ENCODE measurements at places on chromosomes 2 and 18.
A peak's percentile ranks its signal among the peaks of the same experiment; 100 is the strongest.

DNA sequence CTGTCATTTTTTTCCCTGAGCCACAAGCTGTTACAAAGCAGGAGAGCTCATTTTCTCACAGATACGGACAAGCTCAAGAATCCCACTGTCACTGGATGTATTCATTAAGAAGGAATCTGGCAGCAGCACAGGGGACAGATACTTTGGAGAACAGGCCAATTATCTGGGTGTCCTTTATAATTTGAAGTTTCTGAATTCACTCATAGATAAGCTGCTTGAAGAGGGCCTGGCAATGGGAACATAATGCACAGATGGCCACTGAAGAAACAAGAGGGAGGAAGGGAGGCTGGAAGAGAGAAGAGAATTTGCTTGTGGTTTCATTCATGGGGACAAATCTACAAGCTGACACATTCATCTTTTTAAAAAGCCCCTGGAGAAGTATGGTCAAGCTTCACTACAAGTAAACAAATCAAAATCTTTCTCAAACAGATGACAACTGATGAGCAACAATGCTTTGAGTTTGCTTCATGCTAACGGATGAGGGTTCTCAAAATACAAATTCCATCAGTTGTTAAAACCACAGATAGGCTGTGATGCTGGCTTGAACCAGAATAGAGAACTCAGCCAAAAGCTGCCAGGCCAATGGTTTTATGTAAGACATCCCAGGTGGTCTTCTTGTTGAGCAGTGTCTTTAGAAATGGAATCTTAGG is 11.9 kb downstream of the BCL2 start:
- DNase-seq = no peak

DNA sequence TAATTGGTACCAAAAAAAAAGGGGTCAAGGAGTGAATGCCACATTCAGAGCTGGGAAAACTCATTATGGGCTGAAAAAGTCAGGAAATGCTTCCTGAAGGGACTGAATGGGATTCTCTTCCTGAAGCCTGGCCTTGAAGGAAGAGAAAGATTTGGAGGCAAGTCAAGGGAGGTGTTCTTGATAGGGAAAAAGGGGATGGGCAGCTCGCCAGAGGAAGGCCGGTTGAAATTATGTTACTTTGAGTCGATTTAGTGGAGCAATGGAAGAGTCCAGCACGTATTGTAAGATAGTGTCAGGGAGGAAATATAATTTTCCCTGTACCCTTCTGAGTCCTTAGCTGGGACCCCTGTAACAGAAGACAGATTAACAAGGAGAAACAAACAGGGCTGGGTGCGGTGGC is 115.3 kb upstream of the STPG4 start:
- DNase-seq = no peak

DNA sequence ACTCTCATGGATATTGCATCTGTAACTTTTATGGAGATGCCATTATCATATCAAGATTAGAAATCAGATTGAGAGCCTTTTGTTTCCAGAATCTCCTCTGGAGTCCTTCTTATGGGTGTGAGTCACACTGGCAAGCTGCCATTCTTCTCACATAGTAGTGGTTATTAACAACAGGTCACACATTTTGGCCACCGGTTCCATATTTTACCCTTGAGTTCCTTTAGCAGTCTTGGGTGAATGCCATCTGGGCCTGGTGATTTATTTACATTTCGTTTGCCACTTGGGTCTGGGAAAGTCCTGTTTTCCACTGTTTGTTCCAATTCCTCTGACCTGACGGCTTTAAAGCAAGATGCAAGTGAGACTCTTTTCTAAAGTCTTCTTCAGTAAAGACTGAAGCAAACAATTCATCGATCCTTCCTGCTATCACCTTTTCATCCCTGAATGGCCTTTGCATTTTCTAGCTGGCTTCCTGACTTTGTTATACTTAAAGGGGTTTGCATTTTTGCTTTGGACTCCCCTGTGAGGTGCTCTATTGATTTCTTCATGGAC is 80.5 kb upstream of the CAVIN2 start:
- DNase-seq = no peak

GRCh38 chr2:44598330-44599119 is 236.8 kb downstream of the CAMKMT start:
- DNase-seq = no peak

- no peak for DNase-seq
Observed at GRCh38 chr2:198282061-198282460, 477.7 kb downstream of the PLCL1 start.

- DNase-seq = no peak
Observed at GRCh38 chr2:181459621-181460021, 2.4 kb downstream of the ITGA4 start.

DNA sequence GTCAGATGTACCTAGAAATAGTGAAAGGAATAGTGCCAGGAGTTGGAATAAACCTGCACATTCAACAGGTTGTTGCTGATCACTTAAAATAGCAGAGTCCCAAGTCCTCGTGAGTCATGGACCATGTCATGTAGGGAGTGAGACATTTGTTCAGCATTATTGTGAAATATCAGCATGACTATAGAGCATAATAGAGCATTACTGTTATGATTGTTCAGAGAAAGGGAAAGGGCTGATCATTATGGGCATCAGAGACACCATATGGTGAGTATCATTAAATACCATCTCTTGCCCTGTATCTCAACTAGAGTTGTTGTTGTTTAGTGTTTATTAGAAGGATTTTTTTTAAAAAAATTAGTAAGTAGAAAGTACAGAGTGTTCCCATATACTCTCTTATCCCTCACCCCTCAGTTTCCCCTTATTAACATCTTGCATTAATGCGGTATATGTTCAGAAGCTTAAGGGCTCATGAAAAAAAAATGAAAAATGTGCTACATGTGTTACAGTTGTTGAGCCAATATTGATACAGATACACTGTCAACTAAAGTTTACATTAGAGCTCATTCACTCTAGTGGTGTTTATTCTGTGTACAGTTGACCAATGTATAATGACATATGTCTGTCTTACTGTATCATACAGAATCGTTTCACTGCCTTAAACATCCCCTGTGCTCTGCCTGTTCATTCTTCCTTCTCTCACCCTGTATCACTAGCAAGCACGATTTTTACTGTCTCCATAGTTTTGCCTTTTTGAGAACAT is 5.7 kb downstream of the ELAC1 start:
- peak; percentile 38 for DNase-seq
